ENCODE measurements at places on chromosomes 5 and 9. TPM values are rescaled to one million over a fixed set of nuclear protein-coding genes. Genes with fewer than 3 reads are reported as not detected.

GRCh38 chr5:71807909-71808308, 88.8 kb downstream of the CARTPT start:
- DNase-seq, result no peak

DNA sequence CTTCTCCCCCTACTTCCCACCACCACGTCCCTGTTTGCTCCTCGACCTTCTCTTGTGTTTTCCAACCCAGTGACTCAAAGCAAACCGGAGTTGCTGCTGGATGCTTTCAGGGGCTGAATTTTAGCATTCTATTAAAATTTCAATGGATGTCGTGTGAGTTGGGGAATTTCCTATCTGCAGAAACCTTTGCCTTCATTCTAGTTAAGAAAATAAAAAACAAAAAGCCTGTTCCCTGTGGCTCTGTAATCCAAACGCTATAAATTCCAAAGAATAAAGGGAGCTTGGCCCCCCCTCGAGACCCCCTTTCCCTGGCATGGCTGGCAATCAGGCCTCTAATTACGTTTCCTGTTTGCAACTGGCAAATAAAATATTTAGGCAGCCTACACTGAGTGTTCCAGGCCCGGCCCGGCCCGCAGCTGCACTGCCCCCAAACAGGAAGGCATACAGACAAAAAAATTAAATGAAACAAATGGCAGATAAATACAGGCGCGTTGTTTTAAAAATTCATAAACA, 139.4 kb upstream of the PPP1R26 start:
- DNase-seq, result no peak

GRCh38 chr9:114908104-114908622, 22.2 kb downstream of the TNFSF8 start:
- DNase-seq, result no peak

Gene SHLD3
- 3.4 TPM for polyA plus RNA-seq

GRCh38 chr5:97124335-97124734, 18.1 kb downstream of the LIX1 start:
- no peak for DNase-seq

All from psoas muscle (tissue), 8 donors.